ENCODE measurements at places on chromosomes 1 and 21.

GRCh38 chr1:170881268-170882265 is 53.8 kb upstream of the MROH9 start:
- DNase-seq = no peak

DNA sequence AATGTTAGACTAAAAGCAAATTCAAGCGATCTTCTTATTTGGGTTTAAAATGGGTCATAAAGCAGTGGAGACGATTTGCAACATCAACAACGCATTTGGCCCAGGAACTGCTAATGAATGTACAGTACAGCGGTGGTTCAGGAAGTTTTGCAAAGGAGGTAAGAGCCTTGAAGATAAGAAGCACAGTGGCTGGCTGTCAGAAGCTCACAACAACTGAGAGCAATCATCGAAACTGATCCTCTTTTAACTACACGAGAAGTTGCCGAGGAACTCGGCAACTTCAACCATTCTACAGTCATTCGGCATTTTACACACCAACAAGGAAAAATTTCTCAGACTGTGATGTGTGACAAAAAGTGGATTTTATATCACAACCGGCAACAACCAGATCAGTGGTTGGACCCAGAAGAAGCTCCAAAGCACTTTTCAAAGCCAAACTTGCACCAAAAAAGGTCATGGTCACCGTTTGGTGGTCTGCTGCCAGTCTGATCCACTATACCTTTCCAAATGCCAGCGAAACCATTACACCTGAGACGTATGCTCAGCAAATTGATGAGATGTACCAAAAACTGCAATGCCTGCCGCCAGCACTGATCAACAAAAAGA is 47.9 kb downstream of the ASH1L start:
- no peak for DNase-seq

- no peak for DNase-seq
Observed at GRCh38 chr21:29005696-29006095, 13.0 kb upstream of the LTN1 start.

GRCh38 chr1:178538192-178538916 is 25.4 kb downstream of the TEX35 start:
- DNase-seq = no peak

Data from neural crest cell (in vitro differentiated cells).